Esophagus squamous epithelium (tissue), 5 donors: ENCODE measurements at places on chromosomes 4 and X. TPM values are rescaled to one million over a fixed set of nuclear protein-coding genes. Genes with fewer than 3 reads are reported as not detected.

The NDST4 gene
- not detected for total RNA-seq

GRCh38 chr4:140533951-140534480 lies 10.0 kb downstream of the ELMOD2 start:
- DNase-seq, result no peak

DNA sequence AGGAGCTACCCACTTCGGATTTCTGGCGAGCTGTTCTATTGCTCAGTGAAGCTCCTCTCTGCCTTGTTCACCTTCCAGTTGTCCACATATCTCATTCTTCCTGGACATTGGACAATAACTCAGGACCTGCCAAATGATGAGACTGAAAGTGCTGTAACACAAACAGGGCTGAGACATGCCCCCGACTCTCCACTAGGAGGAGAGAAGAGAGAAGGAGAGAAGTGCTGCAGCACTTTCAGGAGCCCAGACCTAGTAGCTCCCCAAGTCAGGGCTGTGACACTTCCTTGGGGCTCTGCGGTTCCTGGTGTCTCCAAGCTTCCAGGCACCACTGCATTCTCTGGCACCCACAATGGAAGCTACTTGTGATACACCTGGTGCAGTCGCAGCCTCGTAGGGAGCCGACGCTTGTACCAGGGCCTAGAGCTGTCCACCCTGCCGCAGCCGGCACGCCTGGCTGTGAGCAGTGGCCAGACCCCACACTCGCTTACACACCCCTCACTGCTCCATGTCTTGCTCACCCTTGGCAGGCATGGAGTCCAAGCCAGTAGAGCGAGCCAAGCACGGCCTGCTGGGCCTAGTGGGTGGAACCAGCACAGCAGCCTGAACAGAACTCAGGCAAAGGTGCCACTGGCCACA lies 234.9 kb downstream of the TECRL start:
- no peak for DNase-seq

The TSPAN7 gene
- total RNA-seq, result 28.4 TPM

GRCh38 chr4:86472377-86473019 lies 112.6 kb upstream of the MAPK10 start:
- no peak for DNase-seq

GRCh38 chr4:158760866-158761265 lies 8.0 kb upstream of the FNIP2 start:
- DNase-seq, result no peak

DNA sequence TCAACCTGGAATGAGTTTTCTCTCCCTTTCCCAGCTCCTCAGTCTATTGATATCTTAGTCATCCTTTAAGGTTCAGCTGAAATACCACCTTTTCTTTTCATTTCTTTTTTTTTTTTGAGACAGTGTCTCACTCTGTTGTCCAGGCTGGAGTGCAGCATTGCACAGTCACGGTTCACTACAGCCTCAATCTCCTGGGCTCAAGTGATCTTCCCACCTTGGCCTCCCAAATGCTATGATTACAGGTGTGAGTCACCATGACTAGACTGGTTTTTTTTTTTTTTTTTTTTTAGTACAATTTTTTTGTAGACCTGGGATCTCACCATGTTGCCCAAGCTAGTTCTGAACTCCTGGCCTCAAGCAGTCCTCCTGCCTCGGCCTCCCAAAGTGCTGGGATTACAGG lies 28.9 kb downstream of the AFF1 start:
- DNase-seq, result no peak

GRCh38 chr4:187962926-187963325 lies 32.6 kb upstream of the ZFP42 start:
- DNase-seq, result no peak

The ZNF711 gene
- total RNA-seq, result 2.9 TPM

DNA sequence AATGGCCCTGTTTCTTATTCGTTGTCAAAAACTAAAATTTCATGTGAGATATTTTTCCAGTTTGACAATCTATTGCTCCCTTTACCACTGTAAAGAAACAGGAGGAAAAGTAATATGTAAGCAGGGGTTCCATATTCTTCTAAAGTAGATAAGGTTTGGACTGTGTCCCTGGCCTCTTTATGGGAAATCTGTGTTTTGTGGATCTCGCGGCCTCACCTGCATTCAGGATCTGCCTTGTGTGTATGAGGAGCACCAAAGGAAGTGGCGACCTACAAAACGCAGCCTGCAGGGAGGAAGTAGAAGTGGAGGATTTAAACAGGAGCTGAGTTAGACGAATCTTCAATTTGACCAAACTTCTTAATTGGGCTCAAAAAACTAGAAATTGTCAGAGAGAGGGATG lies 67.0 kb downstream of the RASGEF1B start:
- DNase-seq, result no peak

DNA sequence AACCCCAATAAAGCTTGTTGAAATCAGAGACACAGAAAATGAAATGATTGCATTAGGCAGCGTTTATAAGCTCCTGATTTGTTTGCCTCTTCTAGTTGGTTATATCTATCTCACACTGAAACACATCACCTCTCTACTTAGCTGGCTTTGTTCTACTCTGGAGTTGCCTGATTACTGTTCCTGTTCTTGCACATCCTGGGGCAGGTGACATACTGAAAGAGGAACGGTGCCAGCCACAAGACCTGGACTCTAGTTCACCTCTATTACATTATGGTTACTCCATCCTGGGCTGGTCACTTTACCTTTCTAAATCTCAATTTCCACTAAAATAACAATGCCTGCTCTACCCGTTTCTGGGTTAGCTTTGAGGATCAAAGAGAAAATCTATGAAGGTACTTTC lies 47.9 kb downstream of the TRIM2 start:
- no peak for DNase-seq

- no peak for DNase-seq
These were observed 371.2 kb downstream of the SPRY1 start for GRCh38 chr4:123767806-123768205.

DNA sequence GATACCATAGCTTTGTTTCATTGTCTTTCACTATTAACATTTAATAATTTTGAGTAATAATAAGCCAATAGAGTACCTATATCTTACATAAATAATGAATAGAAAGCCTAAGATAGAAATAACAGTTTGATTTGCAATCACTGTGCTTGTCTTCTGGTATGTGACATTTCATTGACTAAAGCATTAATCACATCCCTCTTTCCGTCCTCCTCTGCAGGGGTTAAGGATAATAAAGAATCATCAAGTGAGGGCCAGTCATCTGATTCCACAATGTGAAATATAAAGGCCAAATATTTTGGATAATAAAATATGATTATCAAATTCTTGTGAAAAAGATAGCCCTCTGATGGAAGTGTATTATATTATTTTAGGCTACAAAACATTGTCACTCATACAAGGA lies 2073.4 kb downstream of the ARAP2 start:
- no peak for DNase-seq

The BRS3 gene
- total RNA-seq, result not detected

The VSIG1 gene
- not detected for total RNA-seq

DNA sequence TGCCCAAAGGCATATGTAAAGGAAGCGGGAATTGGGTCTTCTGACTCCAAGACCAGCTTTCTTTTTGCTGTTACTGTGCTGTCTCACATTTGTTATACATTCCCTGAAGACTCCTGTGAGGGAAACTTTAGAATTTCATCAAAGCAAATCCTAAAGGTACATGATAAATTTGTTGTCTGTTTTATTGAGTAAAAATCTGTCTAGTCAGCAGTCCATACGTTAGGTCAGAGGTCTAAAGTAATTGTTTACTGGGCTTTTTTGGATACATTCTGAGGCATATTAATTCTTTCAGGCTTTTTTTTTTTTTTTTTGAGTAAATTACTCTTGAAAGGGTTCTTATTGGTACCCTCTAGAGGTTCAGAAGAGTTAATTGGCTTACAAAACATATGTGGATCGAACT lies 347.2 kb downstream of the RPA4 start:
- no peak for DNase-seq

DNA sequence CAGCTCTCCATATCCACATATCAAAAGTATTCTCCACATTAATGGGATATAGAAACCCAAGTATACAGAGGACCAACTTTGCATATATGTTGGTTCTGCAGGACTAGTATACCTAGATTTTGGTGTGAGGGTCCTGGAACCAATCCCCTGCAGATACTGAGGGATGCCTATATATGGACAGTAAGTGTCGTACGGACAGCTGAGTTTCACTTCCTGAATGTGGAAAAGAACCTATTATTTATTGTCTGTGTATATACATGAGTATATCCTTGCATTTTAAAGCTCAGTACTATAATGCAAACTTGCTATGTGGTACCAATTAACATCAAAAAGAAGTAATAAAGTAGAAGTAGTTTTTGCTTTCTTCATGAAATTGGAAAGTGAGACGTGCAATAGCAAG lies 101.9 kb downstream of the FBXW7 start:
- no peak for DNase-seq

DNA sequence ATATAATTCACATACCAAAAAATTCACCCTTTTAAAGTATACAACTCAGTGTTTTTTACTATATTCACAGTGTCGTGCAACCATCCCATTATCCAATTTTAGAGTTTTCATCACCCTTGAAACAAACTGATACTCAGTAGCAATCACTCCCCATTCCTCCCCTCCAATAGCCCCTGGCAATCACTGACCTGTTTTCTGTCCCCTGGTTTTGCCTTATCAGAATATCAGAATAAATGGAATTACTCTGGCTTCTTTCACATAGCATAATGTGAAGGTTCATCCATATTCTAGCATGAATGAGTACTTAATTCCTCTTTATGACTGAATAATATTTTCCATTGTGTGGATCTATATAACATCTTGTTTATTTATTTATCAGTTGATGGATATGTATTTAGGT lies 153.2 kb downstream of the AASDH start:
- no peak for DNase-seq

- DNase-seq, result no peak
These were observed 180.7 kb upstream of the PGRMC2 start for GRCh38 chr4:128468123-128468989.

GRCh38 chr4:15322006-15322405 lies 105.8 kb upstream of the C1QTNF7 start:
- DNase-seq, result no peak

- DNase-seq, result no peak
These were observed 253.5 kb upstream of the GATB start for GRCh38 chr4:152014280-152014679.
